RCC 7860 (cell line): ENCODE measurements at places on chromosomes 6 and 20.

GRCh38 chr6:46655803-46656202 lies 3.0 kb downstream of the SLC25A27 start:
- no peak for DNase-seq

- no peak for DNase-seq
These were observed 3.7 kb upstream of the RPP21 start for GRCh38 chr6:30341218-30341617.

DNA sequence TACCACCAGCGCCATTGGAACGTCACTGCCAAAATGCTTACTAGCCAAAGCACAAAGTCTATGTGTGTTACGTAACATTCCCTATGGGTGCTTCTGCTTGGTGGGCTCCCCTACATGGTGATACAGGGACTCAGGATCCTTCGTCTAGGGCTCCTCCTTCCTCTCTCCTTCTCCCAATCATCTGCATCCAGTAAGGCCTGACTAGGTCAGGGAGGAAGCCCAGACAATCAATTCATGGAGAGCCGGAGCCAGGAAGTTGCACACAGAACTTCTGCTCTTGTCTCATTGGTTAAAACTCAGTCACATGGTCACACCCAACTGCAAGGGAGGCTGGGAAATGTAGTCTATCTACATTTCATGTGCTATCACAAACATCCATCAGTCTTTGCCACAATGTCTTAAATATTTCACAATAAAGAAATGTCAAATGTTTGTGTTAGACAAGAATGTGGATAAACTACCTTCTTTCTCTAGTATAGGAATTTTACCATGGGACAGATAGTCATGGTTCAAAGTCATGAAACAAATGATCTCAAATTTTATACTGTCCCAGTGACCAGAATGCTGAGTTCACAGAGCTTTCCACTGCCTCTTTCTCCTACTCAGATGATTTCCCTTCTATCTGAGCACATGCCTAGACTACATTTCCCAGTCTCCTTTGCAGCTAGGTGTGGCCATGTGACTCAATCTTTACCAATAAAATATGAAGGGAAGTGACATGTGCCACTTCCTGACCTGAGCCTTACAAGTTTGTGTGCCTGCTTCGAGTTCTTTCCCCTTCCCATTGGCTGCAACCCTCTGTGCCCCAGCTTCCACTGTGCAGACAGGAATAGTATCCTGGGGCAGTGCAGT lies 9.3 kb upstream of the KCNK15 start:
- DNase-seq: peak; percentile 52

- DNase-seq: no peak
These were observed 11.2 kb downstream of the KIZ start for GRCh38 chr20:21137078-21137477.

DNA sequence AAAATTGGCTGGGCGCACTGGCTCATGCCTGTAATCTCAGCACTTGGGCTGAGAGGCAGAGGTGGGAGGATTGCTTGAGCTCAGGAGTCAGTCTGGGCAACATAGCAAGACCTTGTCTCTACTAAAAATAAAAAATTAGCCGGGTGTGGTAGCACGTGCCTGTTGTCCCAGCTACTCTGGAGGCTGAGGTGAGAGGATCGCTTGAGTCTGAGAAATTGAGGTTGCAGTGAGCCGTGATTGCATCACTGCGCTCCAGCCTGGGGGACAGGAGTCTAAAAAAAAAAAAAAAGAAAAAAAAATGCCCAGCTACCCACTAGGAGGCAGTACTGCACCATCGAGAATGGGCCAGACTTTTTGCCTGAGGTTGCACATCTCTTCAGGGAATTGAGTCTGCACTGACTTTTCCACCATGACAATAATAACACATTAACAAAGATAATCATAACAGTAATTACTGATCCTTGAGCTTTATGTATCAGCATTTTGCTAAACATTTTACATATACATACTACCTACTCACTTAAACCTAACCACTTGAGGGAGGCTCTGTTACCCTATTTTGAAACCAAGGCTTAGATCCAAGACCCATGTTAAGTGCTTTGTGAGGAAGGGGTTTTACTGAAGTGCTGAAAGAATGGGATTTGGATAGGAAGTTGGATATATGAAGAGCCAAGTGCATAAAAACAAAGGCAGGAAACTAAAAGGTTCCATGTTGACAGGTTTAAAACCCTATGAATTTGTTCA lies 21.0 kb downstream of the SRSF3 start:
- peak; percentile 28 for DNase-seq

GRCh38 chr6:125136378-125136777 lies 17.2 kb upstream of the TPD52L1 start:
- no peak for DNase-seq

DNA sequence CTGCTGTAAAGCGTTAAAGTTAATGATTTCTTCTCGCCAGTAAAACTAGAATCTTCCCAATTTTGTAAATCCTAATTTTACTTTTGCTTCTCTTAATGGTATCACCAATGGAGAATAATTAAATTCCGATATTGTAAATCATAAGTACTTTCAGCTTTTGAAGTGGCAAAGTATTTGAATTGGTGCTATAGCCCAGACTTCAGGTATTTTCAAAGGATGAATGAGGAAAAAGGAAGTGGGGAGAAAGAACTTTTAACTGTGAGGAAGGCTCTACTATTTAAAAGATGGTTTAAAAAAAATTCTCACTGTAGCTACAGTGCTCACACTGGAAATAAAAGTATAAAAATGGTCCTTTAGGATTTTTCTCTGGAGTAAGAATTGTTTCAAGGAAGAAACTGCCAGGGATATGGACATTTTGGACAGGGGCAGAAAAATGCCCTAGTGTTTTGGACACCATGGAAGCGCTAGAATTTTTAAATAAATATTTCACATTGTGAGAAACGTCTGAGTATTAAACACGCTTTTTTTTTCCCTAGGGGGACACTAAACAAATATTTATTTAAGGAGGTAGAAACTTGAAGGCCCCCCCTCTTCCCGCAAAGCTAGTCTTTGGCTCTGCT lies 1.3 kb upstream of the TAB2 start:
- no peak for DNase-seq

DNA sequence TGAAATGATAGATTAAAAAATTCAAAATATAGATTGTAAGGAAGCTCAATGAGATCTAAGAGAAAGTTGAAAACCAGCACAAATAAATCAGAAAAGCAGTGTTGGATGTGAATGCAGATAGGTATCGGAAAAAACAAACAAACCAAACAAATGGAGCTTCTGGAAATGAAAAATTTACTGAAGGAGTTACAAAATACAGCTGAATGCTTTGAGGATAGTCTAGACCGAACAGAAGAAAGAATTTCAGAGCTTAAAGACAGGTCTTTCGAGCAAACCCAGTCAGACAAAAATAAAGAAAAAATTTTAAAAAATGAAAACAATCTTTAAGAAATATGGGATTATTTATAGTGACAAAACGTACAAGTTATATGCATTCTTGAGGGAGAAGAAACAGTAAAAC lies 146.7 kb downstream of the FAM83B start:
- no peak for DNase-seq

- no peak for DNase-seq
These were observed 66.6 kb downstream of the LAMA4 start for GRCh38 chr6:112187736-112188135.
